ENCODE measurements at places on chromosomes 7 and 10. TPM values are rescaled to one million over a fixed set of nuclear protein-coding genes. Genes with fewer than 3 reads are reported as not detected.

The HMX3 gene
- polyA plus RNA-seq, result not detected

The GAD2 gene
- polyA plus RNA-seq, result 2.9 TPM

The GNB2 gene
- 162 TPM for polyA plus RNA-seq

The SCRN1 gene
- polyA plus RNA-seq, result 68.3 TPM

The AKR1C2 gene
- 8.5 TPM for polyA plus RNA-seq

The FZD1 gene
- polyA plus RNA-seq, result 53.5 TPM

- DNase-seq, result no peak
These were observed 10.6 kb downstream of the ZFAND2A start for GRCh38 chr7:1149351-1149794.

DNA sequence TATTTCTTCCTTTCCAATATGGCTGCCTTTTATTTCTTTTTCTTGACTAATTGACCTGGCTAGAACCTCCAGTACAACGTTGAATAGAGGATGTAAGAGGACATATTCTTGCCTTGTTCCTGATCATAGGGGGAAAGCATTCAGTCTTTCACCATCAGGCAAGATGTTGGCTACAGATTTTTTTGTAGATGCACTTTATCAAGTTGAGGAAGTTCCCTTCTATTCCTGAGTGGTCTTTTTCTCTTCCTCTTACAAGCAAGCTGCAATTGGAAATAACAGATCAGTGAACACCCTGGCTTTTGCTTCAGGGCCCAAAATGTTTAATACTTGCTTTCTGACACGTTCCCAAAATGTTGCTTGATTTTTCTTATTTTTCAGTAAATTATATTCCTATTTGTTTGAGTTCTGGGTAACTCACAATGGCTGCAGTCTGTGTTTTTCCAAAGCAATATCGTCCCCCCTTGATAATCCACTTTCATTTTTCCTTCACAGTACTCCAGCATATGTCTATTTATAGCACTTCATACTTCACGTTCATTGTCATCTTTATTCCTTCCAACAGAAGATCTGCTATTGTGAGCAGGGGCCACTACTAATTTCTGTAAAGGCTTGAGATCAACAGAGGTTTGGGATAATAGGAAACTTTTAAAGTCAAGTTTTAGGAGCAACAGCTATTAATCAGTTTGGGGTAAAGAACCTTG lies 11.7 kb downstream of the CPEB3 start:
- DNase-seq, result no peak

DNA sequence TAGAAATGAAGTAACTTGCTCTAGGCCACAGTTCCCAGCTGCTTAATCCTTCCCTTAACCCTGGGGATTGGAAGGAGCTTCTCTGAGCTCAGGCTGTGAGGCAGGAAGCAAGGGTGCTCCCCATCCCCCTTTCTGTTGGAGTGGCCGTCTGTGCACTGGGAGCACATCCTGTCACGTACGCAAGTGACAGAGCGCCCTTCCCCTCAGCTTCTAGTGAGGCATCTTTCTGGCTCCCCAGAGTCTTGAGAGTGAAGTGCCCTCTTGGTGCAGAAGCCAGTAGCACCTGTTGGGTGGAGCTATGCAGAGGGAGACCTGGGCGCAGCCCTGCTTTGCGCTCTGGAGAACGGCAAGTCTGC lies 47.8 kb downstream of the SHH start:
- no peak for DNase-seq

GRCh38 chr7:72429316-72429715 lies 17.2 kb upstream of the CALN1 start:
- no peak for DNase-seq

GRCh38 chr10:78765726-78766335 lies 302.9 kb upstream of the ZMIZ1 start:
- no peak for DNase-seq

- DNase-seq, result no peak
These were observed 229.2 kb downstream of the TCERG1L start for GRCh38 chr10:131082201-131082850.

DNA sequence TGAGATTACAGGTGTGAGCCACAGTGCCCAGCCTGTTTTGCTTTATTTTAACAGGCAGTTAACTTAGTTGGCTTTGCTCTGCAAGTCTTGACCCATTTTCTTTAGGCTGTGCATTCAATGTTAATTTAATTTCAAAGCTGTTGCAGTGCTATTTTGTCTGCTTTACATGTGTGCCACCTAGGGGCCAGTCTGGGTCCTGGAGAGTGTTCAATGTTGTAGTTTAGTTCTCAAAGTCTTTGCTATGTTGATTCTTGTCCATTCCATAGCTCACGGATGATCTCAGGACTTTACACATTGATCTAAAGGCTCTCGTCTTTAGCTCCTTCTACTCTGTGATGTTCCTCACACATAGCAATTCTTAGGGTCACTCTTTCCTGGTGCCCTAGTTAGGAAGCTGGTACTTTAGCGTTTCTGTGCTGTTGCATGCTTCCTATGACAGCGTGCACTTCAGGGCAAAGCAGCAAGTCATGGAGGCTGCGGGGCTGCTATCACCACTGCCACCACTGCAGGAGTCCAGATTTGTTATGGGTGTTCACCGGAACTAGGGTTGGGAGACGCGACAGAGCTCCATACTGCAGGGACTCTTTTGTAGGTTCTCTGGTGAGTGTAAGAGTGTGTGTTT lies 16.4 kb upstream of the ABCA13 start:
- DNase-seq, result peak; percentile 21

DNA sequence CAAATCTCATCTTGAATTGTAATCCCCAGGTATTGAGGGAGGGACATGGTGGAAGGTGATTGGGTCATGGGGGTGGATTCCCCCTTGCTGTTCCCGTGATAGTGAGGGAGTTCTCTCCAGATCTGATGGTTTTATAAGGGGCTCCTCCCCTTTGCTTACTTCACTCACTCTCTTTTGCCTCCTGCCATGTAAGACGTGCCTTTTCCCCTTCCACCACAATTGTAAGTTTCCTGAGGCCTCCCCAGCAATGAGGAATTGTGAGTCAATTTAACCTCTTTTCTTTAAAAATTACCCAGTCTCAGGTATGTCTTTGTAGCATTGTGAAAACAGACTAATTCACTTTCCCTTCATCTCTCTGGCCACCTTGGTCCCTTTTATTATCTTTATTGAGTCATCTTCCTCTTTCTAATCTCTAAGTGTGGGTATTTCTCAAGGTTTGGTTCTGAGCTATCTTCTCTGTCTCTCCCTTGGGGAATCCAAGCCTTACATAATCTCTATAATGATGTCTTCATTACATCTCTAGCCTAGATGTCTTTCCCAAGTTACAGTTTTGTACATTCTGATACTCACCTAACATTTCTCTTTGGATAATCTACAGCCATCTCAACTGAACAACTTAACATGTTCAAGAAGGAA lies 99.1 kb upstream of the JCAD start:
- DNase-seq, result no peak

GRCh38 chr10:43214956-43215561 lies 51.8 kb downstream of the RASGEF1A start:
- no peak for DNase-seq

DNA sequence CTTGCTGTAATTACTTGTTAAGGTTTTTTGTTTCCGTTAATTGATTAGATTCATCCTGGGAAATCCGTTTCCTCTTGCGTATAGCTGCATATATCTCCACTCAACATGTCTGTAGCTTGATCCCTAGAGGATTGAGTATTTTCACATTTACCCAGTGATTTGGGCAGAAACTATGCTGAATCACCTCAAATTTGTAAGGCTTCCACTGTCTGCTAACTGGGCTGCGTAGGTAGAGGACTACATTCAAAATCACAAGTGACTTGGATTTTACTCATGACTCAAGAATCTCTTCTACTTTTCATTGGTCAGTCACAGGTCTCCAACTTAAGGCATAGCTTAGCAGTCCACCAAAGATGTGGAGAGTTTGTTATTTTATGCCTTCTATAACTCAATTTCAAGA lies 141.8 kb downstream of the POLR1F start:
- no peak for DNase-seq

DNA sequence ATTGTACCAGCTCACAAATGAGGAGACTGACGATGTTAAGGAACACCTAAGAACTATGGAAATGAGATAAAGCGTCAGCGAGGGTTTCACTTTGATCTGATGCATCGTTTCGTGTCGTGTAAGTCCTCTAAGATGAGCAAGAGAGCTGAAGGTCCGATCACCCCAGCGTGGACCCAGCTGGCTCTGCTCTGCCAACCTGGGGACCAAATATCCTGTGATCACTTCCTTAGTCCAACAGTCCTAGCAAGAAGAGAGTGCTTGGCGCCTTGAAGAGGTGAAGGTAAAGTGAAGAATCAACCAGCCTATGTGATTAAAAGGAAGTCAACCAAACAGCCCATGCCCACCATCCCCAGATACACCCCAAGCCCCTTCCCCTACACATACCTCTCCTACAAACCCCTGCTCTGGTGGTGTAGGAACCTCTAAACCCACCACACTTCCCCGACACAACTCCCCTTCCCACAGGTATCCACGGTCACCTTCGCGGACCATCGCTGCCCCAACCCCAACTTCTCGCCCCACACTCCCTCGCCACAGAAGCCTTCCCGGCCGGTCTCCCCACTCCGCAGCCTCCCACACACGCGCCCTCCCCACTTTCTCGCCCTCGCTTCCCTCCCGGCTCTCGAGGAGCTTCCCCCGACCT lies 722 bp downstream of the UPF2 start:
- DNase-seq, result no peak

DNA sequence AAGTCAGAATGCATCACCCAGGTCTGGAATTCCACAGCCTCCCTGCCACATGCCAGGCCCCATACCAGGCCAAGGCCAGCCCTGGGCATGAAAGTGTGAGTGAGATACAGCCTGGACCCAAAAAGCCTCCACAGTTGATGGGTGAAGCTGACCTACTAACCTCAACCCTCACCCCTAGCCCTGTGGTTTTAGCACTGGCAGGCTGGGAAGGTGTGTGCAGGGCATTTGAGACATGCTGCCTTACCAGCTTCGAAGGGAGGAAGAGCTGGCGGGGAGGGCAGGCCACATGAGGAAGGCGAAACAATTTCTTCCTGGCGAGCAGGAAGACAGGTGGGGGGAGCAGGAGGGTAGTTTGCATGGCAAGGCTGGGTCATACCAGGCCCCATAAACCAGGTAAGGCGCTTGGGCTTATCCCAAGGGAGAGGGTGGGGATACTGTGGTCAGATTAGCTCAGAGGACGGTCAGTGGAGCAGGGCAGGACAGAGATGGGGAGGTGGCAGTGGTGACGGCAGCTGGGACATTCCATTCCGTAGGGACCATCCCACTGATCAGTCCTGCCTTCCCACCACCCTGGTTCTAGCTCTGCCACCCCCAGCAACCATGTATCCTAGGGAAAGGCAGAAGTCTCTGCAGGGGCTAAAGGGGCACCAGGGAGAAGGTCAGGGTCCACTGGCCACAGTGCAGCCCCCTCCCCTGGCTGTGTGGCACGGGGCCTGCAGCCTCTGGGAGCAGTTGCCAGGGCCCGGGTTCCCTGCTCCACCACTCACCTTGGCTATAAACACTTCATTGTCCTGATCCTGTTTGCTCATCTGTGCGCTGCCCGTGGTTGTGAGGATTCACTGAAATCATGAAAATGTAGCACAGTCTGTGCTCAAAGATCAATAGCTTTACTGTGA lies 155.8 kb downstream of the NRF1 start:
- DNase-seq, result no peak

DNA sequence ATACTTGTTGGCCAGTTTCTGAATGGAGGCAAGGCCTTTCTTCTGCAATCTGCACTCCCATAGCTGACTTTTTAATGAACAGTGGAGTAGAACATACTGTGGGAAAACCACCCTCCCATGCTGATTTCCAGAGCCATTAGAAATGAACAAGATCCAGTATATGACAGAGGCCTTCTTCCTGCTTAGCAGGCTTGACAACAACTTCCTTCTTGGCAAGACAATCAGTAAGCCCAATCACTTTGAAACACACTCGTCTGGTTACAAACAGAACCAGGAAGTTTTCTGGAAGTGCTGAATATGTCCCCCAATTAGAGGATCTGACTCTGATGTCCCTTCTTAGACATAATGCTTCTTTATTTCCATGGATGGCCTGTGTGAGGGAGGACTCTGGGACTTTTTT lies 103.4 kb downstream of the SAMD9 start:
- DNase-seq, result no peak

DNA sequence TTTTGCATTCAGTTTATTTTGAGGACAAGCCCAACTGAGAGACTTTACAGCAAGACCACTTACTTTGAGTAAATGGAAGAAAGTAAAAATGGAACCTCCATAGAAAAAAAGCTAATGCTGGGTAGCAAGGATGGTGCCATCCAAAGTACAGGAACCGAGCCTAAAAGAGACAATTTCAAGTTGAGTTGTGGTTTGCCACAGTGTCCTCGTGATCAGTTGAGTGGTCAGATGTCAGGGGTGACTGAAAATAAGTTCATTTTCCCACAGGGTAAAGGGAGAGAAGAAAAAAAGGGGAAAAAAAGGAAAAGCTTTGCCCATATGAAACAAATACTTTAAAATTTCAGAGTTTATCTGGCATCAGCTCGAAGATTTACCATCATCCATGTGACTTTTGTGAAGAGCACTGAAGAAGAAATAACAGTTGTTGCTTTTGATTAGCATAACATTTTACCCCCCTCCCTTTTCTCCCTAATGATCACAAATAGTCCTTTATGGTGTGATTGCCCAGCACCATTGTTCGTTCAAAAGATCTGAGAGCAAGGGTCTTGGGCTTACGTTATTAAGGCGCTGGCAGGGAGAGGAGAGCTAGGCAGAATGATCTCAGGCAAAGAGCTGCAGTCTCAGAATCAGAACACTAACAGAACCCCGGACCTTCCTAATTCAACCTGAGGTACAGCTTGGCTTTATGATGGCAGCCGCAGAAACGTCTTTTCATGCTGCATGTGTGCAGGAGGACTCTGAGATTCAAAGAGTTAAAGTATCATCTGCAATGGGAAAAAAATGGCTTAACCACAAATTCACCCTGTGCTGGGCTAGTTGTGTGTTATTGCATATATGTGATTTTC lies 338.1 kb downstream of the RNLS start:
- no peak for DNase-seq

DNA sequence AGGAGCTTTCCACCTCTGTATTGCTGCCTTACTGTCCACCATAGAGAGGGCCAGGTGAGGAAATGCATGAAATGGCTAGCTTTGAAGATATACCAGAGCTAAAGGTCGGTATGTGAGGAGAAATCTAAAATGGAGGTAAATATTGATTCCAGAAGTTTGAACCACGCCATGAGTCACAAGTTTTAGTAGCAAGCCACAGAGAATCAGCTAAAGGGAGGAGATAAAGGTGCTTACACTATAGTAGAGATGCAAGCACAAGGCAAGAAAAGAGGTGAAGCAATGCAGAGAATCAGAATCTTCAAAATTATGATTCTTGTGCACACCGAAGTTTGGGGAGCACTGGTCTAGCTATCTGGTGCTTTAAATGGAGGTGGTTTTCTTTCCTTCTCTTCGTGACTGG lies 3.0 kb upstream of the GSAP start:
- no peak for DNase-seq
